SW 1271 (cell line): ENCODE measurements at places on chromosomes 11 and 22.

GRCh38 chr11:104876324-104876723 lies 21.9 kb downstream of the CASP12 start:
- no peak for DNase-seq

- no peak for DNase-seq
Observed at GRCh38 chr11:30411383-30411782, 88.5 kb downstream of the ARL14EP start.

DNA sequence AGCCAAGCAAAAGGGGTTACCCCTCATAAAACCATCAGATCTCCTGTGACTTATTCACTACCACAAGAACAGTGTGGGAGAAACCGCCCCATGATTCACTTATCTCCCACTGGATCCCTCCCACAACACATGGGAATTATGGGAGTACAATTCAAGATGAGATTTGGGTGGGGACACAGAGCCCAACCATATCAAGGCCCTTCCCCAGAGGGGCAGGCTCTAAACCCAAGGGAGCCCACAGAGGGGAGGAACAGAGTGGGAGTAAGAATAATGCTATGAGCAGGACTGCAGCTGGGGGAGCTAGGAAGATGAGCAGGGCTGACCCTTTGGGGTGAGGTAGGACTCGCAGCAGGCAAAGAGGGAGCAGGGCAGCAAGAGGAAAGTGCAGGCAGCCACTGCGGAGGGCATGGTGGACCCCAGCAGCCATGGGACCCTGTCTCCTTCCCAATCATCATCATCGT lies 59.3 kb downstream of the CD82 start:
- DNase-seq, result no peak

DNA sequence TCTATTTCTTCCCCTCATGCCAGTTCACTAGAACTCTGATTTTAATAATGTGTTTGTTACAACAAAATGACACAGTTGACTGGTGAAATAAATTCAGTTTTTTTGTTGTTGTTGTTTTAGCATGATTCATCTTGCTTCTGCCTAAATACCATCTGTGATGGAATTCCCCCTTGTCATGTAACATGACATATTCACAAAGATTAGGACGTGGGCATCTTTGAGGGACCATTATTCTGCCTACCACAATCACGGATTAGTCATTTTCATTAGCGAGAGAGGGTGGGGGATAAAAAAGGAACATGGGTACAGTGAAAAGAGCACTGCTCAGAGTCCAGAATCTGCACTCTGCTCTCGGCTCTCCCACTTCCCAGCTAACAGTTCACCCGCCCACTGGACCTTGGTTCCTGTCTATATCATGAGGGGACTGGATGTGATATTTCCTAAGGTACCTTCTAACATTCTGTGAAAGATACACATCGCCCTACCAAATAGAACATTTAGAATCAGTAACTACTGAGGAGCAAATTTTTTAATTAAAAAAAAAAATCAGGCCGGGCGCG lies 11.3 kb downstream of the HTATIP2 start:
- no peak for DNase-seq

GRCh38 chr22:27801616-27802345 lies at the start of gene MN1:
Gene MN1, minus strand, starts transcription at chr22:27801756. Its CDS starts 1,213 bp downstream, at chr22:27800543.
- no peak for DNase-seq

- DNase-seq, result no peak
Observed at GRCh38 chr22:46000081-46001027, 23.4 kb upstream of the WNT7B start.

GRCh38 chr11:12134236-12134585 lies 23.8 kb downstream of the MICAL2 start:
- DNase-seq, result no peak

DNA sequence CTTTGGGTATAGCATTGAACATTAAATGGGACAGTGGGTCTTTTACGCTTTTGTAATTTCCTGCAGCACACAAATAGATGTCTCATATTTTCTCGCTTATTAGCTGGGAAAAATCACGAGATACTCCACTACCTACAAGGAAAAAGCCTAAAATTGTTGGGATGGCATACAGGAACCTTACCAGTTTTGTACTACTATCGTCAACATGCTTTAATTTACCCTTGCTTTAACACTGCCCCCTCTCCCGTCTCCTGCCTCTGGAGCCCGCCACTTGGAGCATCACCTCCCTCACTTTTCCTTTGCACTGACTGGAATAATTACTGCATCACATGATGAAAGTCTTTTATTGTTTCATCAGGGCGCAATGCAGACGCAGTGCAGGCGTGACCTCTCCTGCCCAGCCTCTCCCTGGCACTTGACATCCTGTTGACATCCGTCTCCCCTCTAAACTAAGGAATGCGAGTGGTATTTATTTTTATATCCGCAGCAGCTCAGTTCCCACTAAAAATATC lies 1.0 kb upstream of the FNBP4 start:
- no peak for DNase-seq

DNA sequence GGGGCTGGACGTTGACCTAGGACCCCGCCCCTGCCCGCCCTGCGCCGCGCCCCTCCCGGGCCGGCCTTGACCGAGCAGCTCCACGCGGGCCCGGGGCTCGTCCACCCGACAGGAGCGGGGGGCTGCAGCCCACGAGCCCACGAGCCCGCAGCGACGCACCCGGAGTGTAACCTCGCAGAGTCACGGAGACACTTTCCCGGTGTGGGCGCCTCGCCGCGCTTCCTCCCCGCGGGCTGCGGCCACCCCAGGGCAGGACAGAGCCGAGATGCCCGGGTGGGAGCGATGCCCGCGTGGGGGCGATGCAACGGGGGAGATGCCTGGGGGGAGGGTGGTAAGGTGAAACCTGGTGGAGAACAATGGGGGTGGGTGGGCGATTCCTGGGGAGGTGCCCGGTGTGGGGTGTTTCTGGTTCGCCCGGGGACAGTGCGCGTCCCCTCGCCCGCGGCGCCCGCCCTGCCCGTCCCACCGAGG lies 4.9 kb upstream of the ZBED4 start:
- no peak for DNase-seq

DNA sequence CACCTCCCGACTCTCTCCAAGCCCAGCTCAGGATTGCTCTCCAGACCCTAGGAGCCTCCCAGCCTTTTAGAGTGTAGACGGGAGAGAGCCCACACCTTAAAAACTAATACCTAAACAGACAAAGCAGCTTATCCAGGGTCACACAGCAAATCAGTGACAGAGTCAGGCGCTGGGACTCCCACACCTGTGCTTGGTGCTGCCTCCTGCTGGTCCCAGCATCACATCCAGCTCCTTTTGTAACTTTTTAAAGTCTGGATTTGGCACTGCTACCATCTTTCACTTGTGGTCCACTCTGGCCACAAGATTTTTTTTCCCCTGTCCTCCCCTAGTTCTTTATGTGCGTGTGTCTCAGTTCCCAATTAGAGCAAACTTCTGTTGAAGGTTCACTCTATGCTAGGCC lies 4.7 kb downstream of the ANO1 start:
- DNase-seq, result no peak

- DNase-seq, result no peak
Observed at GRCh38 chr11:72573855-72574445, 100.3 kb downstream of the PDE2A start.

DNA sequence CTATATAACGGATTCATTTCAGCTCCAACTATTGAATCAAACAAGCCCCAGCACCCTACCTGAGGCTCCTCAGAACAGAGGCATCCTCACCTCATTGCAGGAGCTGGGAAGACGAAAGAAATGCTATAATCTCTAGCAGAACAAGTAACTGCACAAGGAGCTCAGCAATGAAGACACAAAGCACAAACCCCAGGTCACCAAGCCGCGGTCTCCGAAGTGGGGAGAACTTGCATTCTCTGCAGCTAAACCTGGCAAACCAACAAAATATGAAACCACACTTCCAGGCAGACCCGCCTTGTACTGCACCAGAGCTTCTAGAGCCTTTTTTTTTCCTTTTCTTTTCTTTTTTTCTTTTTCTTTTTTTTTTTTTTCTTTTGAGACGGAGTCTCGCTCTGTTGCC lies 21.8 kb upstream of the CD5 start:
- DNase-seq, result no peak

DNA sequence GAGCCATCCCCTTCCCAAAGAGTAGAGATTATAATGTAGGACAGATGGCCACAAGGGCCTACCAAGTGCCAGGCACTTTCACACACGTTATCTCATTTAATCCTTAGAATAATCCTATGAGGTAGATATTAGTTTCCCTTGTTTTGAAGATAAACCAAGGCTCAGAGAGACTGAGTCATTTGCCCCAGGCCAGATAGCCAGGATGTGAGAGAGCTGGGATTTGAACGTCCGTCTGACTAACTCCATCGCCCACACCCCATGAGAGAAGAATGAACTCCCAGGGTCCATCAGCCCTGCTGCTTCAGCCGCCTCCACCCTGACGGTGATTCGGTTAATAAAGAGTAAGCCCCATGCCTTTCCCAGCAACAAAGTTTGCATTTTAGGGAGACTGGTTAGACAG lies 10.7 kb downstream of the PRG3 start:
- DNase-seq, result no peak

- DNase-seq, result no peak
Observed at GRCh38 chr11:114447892-114448291, 8.6 kb downstream of the REXO2 start.

DNA sequence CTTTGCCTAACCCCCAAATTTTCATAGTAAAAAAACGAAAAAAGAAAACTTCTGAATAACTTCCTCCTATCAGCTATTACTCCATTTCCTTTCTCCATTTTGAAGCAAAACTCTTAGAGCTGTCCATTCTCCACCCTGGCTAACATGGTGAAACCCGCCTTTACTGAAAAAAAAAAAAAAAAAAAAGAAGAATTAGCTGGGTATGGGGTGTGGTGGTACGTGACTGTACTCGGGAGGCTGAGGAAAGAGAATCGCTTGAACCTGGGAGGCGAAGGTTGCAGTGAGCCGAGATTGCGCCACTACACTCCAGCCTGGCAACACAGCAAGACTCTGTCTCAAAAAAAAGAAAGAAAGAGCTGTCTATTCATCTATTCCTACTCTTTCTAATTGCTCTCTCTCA lies 11.3 kb upstream of the NXF1 start:
- no peak for DNase-seq

DNA sequence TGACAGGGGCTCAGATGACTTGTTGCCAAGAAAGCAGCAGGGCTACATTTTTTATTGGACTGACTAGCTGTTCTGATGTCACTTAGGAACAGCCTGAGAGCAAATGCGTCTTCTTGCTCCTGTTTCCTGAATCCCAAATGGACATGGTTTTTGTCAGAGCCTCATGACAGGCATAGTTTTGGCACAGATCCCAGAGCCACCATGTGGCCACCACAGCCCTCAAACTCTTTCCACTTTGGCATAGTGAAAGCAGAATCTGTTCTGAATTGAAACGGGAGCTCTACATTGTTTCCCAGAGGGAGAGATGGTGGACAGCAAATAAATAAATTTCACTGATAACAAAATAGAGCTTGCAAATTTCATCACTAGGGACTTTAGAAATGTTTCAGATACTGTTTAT lies 222.2 kb downstream of the C11orf87 start:
- DNase-seq, result no peak

- DNase-seq, result no peak
Observed at GRCh38 chr11:66987924-66988637, 13.0 kb downstream of the C11orf86 start.

DNA sequence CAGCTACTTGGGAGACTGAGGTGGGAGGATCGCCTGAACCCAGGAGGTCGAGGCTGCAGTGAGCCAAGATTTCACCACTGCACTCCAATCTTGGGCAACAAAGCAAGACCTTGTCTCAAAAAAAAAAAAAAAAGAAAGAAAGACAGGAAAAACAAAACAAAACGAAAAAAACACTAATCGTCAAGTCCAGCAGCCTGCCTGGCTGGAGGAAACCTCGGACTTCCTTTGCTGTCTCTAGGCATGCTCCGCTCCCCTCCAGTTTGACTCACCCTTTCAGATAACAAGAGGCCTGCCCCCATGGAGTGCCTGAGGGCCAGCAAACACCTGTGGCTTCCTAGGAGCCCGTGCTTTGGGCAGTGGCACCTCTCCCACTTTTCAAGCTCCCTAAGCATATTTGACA lies 28.8 kb upstream of the CHKA start:
- DNase-seq, result no peak

DNA sequence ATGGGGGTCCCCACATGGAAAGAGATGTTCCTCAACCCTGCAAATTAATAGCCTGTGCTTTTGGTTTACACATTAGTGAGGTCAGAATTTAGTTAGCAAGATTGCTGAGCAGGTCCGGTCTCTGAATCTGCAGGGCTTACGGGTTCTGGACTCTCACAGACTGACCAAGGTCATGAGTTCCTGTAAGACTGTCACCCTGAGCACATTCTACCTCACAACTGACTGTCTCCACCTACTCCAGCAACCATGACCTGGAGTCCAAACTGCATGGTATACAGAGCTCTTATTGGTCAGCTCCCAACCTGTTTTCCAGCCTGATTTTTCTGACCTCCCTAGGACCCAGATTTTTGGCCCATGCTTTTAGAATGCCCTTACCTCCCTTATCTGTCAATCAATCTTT lies 28.2 kb downstream of the DKK3 start:
- no peak for DNase-seq

DNA sequence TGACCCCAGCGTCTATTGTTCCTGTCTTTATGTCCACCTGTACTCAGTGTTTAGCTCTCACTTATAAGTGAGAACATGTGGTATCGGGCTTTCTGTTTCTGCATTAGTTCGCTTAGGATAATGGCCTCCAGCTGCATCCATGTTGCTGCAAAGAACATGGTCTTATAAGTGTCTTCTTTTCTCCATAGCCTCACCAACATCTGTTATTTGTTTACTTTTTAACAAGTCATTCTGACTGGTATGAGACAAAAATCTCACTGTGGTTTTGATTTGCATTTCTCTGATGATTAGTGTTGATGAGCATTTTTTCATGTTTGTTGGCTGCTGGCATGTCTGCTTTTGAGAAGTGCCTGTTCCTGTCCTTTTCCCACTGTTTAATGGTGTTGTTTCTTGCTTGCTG lies 21.7 kb upstream of the SLN start:
- DNase-seq, result no peak

GRCh38 chr22:42162728-42163489 lies 32.3 kb upstream of the CYP2D6 start:
- DNase-seq, result no peak

GRCh38 chr11:71498091-71498490 lies 29.0 kb upstream of the KRTAP5-7 start:
- DNase-seq, result no peak

DNA sequence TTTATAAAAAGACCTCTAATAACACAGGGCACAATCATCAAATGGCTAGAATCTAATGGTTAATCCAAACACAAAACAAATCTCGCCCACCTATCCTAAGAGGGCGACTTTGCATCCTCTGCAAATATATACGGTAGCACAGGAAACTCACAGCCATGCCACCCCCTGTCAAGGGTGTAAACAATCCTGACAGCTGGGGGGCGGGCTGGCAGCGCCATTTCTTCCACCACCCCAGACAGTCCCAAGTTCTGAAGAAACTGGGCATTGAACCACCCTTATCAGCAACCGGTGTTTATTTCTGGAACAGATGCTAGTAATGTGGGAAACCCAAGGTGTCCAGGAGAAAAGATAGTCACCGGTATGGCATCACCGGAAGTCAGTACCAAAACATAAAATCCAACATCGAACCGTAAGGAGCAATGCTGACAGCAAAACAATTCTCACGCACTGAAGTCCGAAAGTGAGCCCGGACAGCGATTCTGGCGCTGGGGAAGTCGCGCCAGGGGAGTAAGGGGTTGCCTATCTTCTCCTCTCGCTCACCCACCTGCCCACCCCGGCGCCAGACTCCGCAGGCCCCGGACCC lies 825 bp downstream of the FBXO3 start:
- DNase-seq, result no peak

GRCh38 chr11:88231894-88232482 lies 56.7 kb upstream of the RAB38 start:
- peak; percentile 37 for DNase-seq

GRCh38 chr22:44586999-44587736 lies 89.1 kb upstream of the RTL6 start:
- no peak for DNase-seq
